ENCODE measurements at places on chromosomes 12 and 14.

DNA sequence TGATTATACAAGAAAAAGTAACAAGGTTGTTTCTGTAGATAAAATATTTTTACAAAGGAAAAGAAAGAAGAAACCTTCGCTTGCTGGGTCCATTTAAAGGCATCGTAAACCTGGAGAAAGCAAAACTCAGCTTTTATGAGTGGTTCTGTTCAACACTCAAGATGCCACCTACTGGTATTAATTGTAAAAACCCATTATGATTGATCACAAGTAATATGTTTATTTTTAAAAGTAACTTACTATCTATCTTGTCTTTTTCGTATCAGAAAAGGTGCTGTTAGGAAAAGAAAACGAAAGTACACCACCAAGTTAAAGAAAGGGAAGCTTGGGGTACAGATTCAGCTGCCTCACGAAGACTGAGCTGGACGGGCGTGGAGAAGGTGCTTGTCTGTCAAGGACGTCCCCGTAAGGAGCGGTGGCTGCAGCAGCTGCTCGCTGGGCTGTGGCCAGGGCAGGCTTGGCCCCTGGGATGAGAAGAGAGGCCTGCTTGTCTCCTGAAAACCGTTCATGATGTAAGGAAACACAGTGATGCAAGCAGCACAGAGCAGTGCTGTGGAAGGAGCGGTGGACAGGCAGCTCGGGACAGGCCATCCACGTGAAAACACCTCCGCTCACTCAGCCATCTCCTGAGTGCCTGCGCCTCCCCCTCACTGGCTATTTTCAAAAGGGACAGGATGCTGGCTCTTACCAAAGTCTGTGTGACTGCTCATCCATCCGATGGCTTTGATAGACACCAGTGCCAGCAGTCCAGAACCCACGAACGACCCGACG, 25.0 kb downstream of the SLC15A4 start:
- no peak for DNase-seq

GRCh38 chr12:89379148-89379838, 27.0 kb upstream of the DUSP6 start:
- no peak for DNase-seq

- DNase-seq = no peak
Measured at GRCh38 chr12:119668324-119668841, 450 bp downstream of the PRKAB1 start.

- DNase-seq = no peak
Measured at GRCh38 chr12:98402091-98402490, 113.3 kb upstream of the TMPO start.

DNA sequence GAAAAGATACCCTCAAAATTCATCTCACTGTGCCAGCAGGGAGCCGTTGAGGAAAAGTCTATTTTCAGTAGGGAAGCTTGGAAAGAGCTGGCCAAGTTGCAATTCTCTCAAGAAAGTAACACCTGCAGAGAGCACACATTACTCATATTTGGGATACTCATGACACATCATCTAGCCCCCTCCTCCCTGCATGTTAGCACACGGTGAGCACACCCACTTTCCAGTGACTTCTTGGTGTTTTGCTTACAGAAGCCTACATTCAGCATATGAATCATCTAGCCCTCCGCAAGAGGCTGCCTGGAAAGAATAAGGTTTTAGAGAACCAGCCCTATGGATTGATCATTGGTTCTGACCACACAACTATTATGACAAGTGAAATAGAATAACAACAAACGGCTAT, 124.5 kb downstream of the PTPRO start:
- no peak for DNase-seq

DNA sequence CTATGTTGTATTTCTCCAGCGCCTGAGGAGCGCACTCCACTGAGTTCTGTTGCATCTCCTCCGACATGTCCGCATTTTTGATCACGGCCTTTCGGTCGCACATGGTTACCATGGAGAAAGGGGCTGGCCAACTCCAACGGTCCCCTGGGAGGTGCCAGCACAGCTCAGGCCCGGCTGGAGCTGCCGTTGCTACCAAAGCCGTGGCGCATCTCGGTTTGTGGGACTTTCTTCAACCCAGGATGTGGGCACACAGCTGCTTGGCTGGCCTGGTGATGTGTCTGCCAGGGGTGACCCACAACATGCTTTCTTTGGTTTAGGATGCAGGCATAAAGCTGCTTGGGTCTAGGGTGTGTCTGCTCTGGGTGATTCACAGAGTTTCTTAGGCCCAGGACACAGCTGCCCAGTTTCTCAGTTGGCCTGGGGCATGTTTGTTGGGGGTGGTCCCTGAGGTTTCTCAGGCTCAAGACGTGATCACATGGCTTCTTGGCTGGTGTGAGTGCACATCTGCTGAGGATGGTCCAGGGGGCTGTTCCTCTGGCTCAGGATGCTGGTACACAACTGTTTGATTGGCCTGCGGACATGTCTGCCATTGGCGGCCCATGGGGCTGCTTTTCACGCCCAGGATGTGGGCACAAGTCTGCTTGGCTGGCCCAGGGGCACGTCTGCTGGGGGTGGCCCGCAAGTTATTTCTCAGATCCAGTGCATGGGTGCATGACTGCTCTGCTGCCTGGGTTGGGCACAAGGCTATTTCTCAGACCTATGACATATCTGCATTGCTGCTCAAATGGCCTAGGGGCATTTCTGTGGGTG, 25.9 kb upstream of the GTF2A1 start:
- DNase-seq = no peak

GRCh38 chr12:12939888-12940287, 12.1 kb downstream of the GPRC5D start:
- no peak for DNase-seq

DNA sequence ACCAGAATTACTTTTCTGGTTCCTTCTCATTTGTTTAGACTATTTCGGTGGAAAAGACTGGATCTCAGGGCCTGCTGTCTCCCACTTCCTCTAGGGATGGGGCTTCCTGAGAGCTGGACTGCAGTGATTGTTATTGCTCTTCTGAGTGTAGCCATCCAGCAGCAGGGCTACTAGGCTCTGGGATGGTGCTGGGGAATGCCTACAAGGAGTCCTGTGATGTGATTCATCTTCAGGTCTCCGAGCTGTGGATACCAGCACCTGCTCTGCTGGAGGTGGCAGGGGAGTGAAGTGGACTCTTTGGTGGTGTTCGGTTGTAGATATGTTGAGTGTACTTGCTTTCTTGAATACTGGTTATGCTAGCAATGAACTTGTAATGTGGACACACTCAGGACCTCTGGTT, 42.7 kb downstream of the AEBP2 start:
- no peak for DNase-seq

GRCh38 chr12:46358791-46359666, 13.5 kb downstream of the SLC38A2 start:
- DNase-seq = no peak

DNA sequence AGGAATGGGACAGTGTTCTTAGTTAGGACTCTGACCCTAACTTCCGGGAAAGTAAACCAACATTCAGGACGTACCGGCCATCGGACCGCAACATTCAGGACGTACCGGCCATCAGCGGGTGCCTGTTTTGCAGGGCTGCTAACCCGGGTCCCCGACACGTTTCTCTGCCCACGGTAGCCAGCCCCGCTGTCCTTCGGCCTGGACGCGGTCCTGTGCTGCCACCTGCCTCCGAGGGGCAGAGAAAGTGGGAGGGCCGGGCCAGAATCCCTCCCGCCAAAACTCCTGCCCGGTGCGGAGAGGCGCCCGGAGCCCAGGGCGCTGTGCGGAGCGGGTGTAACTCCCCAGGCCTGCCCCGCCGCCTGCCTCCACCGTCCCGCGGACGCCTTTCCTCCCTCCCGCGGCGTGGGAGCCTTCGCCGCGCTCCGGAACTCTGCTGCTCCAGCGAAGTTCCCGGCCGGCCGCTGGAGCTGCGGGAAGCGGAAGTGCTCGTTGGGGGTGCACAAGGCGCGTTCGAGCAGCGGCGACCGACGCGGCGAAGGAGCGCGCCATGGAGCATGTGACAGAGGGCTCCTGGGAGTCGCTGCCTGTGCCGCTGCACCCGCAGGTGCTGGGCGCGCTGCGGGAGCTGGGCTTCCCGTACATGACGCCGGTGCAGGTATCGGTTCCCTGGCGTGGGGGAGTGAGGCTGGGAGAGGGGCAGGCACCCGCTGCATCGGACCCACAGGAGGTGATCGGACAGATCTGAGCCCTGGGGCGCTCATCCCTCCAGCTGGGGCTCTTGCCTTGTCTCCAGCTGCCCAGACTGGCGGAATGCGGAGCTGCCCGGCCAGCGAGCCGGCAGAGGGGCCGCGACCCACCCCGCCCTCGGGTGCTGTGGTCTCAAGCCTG, at the start of gene DDX55:
DDX55 (plus strand) TSS at position 498 of the 888 bp plus-strand sequence; CDS start at position 548, 50 bp downstream.
- DNase-seq = peak; percentile 66

DNA sequence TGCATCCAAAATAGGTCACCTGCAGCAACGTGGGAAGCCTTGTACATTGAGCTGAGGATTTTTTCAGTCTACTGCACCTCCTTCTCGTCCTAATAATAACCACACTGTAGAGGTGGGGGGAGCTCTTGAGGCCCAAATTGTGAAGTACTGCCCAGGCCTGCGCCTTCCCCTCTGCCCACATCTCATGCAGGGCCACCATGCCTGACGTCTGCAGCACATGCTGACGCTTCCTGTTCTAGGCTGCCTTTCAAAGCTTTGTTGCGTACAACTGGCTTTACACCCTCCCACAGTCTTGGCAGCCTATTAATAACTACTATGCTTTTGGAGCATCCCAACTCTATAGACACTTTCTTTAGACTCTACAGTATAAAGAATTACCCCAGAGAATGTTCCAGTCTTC, 26.5 kb upstream of the TTC7B start:
- DNase-seq = no peak

GRCh38 chr14:39884091-39884490, 451.9 kb upstream of the FBXO33 start:
- DNase-seq = no peak

GRCh38 chr12:74431801-74432200, 105.8 kb upstream of the ATXN7L3B start:
- no peak for DNase-seq

GRCh38 chr12:12405882-12406281, 49.0 kb downstream of the BORCS5 start:
- DNase-seq = no peak

Measured in stimulated activated CD8-positive, alpha-beta memory T cell treated with anti-CD3 and anti-CD28 coated beads, Interleukin-7, amount 100 ng/mL, for 1 hour (primary cell).